Left colon (tissue), 2 donors: ENCODE measurements at places on chromosomes 5 and 9.
A peak's percentile ranks its signal among the peaks of the same experiment; 100 is the strongest.

DNA sequence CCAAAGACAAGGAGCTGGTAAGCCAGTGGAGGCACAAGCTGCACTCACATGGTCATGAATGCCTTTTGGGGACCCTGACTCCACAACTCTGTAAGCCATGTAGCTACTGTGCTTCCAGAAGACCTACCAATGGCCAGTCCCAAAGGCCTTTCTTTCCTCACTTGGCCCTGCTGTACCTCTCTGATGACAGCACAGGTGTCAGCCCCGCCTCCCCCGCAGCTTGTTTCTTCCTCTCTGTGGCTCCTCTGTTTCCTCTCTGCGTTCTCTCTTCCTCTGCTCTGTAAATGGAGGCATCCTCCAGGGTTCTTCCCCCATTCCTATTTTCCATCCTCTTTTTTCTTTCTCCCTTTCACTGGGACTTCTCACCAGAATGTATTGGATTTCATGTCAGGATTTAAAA is 26.7 kb downstream of the SH3TC2 start:
- no peak for DNase-seq

- DNase-seq = no peak
Measured at GRCh38 chr5:131430794-131431193, 166.9 kb downstream of the CDC42SE2 start.

DNA sequence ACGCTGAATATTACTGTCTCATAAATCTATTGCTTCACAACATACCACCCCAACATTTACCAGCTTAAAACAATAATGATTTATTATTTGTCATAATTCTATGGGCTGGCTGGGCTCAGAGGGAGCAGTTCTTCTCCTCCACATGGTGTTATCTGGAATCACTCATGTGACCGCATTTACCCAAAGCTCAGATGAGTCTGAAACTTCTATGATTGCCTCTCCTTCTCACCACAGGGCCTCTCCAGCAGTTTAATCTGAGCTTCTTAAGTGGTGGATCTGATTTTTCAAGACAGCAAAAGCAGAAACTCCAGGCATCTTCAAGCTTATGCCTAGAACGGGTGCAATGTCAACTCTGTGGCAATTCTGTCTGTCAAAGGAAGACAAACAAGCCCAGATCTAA is 210.3 kb upstream of the ADRA1B start:
- DNase-seq = no peak

- DNase-seq = no peak
Measured at GRCh38 chr5:4083591-4084337, 488.1 kb downstream of the IRX1 start.

DNA sequence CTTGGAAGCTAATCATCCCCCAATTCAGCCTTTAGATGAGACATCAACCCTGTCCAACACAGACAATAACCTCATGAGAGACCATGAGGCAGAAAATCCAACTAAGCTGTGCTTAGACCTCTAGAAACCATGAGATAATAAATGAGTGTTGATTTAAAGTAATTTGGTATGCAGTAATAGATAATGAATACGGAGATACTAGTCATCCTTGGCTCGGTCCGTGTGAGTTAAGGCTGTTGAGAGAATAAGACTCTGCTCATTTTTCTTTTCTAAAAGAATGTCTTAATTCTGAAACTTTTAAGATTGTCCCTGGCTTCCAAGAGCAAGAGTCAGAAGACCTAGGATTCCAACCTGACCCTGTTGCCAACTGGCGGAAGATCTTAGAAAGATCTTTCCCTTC is 6.1 kb downstream of the TNC start:
- DNase-seq = no peak

- DNase-seq = no peak
Measured at GRCh38 chr5:102743900-102744299, 11.2 kb upstream of the PAM start.

GRCh38 chr9:82489201-82489821 is 500.7 kb downstream of the SPATA31D1 start:
- no peak for DNase-seq

GRCh38 chr9:124489222-124489621 is 18.0 kb downstream of the NR5A1 start:
- no peak for DNase-seq

GRCh38 chr5:178642351-178642909 is 15.6 kb upstream of the CLK4 start:
- no peak for DNase-seq

DNA sequence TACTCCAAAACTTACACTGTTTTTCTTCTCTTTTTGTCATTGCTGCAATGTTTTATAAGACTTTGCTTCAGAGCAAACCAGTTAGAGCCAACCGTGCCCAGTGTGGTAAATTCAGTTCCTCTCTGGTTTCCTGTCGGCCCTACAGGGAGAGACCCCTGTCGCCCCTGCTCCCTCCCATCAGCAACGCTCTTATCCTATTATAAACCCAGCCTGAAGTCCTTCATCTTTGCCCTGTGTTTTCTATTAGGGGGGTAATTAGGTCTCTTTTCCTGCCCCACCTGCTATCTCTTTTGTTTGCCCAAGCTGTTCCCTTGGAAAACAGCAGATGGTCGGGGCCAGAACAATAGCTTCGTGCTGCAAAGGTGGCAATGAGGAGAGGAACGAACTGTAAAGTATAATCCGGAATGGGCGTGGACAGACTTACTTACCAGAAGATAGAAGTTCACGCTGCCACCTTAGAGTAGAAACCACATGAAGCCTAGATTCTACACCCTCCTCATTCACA is 21.4 kb upstream of the OTULINL start:
- peak; percentile 80 for DNase-seq

DNA sequence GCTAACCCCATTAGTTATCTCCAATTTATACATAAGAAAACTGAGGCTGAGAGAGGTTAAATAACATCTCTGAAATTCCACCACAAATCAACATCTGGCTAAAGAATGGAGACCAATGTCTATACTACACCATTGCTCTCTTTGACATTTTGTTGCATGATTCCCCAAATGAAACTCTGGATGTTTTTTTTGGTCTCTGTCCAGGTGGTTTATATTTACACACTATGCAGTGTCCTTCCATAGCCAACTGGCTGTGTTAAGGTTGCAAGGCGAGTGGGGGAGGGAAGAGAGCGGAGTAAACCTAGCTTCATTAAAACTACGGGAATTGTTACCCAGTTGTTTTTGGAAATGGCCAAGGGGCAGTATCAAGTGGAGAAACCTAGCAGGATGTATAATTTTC is 67.2 kb downstream of the KIF4B start:
- DNase-seq = no peak

GRCh38 chr5:172669386-172670004 is 28.4 kb downstream of the NEURL1B start:
- DNase-seq = no peak

DNA sequence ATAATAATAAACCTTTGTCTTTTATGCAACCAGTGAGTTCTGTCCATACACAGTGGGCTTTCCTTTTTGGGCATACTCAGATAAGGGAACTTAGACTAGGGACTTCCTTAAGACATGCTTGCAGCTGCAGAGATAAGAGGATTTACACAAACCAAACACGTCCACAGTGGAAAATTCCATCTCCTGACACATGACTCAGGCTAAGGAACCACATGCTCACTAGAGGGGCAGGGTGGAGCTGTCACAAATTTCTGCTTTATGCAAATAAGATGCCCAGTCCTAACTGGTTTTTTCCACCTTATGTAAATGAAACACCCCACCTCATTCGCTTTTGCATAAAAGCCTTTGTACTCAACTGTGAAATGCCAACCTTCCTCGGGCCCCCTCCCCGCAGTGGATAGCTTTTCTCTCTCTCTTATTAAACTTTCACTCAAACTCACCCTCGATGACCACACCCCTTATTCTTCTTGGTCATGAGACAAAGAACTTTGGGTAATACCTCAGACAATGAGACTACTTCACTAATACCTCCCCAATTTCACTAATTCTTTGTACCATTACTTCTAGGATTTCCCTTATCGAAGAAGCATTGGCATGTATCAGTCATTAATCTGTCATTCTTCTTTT is 170.3 kb upstream of the FTMT start:
- DNase-seq = no peak

DNA sequence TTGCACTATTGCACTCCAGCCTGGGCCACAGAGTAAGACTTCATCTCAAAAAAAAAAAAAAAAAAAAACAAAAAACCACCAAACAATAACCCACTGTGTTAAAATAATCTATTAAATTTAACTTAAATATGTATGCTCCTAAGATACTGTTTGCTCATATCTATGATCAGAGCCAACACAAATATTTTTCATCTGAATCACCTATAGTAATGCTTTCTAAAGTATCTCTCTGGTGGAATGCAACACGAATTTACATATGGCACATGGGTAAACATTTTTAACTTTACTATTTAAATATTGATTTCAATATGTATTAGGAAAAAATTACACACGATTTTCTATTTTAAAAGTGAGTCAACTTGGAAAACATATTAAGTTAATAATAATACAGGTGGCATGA is 196.4 kb downstream of the RFX3 start:
- DNase-seq = no peak

- no peak for DNase-seq
Measured at GRCh38 chr5:97182571-97183099, 412 bp downstream of the RIOK2 start.

DNA sequence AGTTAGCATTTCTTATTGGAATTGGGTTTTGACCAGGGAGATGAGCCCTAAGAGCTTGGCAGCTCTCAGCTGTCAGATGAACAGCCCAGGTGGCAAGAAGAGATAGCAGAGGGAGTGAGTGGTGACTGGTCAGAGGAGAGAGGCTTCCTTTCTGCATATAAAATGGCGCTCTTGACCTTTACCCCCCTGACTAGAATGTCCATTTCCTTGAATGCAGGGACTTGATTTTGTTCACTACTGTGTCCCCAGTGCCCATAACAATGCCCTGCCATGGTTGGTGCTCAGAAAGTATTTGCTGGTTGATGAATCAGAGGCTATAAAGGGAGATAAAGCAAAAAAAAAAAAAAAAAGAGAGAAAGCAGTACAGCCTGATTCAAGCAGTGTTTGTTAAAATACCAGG is 7.2 kb downstream of the CHMP5 start:
- peak; percentile 64 for DNase-seq

DNA sequence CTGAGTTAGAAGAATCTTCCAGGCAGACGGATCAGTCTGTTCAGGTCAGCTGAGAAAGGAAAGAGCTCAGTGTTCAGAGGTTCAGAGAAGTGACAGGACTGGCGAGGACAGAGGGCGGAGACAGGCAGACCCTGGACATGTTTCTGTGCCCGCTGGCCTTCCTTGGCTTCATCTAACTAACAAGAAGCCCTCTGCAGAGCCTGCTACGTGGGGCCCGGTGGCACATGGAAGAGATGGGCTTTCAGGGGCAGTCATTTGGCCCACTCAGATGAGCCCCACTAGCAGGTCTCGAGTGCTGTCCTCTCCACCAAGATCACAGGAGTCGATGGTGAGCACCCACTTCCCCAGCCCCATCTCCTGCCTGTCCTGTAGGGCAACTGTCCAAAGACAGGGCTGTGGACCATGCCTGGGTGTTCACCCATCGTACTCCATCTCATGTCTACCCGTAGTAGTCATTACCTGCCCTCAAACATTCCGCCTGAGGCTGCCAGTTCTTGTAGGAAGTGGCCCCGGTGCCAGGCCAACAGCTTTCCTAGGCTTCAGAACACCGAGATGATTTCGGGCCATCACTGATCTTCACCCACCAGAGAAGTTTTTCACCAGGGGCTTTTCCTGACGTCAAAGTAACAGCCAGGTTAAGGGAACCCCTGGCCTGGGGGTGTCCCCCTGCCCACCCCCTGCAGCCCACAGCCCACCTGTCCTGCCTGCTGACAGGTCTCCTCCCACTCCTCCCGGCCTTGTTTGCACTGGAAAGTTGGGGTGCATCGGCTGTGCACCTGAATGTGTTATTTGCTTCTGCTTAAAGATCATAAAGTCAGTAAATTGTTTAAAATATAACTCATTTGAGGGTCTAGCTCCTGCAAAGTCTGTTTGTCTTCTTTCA is 14.0 kb downstream of the IRX2 start:
- DNase-seq = no peak

- DNase-seq = no peak
Measured at GRCh38 chr9:79026316-79026715, 545.4 kb upstream of the TLE4 start.

DNA sequence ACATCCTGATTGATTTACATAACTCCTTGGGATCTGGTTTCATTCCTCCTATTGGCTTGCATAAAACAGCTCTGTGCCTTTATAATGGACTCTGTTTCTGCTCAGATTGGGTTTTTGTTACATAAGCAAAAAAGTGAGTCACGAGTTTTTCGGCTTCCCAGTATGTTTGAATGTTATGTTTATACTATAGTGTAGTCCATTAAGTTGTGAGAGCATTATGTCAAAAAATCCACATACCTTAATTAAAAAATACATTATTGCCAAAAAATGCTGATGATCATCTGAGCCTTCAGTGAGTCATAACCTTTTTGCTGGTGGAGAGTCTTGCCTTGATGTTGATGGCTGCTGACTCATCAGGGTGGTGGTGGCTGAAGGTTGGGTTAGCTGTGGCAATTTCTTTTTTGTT is 144.6 kb downstream of the CCDC171 start:
- DNase-seq = no peak

DNA sequence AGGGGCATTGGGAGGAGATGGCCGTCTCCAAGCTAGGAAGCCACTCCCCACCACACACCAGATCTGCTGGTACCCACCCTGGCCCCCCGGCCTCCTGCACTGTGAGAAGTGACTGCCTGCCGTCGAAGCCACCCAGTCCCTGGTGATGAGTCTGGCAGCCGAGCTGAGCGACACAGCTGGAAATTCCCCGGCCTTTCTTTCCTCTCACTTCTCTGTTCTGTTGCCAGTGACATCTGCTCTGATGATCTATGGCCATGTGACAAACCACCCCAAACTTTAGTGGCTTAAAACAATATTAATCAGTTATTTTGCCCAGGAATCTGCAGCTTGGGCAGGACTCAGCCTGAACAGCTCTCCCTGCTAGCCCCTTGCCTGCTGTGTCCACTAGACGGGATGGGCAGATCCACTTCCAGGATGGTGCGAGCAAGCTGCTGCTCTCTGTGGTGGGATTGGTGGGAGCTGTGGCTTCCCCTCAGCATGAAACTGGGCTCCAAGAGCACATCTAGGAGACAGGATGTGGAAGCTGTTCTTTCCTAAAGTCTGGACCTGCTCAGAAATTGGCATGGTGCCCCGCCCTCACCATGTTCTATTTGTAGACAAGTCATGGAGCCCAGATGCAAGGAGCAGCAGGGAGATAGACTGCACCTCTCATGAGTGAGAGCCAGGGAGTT is 211.2 kb downstream of the GADD45G start:
- peak; percentile 44 for DNase-seq

DNA sequence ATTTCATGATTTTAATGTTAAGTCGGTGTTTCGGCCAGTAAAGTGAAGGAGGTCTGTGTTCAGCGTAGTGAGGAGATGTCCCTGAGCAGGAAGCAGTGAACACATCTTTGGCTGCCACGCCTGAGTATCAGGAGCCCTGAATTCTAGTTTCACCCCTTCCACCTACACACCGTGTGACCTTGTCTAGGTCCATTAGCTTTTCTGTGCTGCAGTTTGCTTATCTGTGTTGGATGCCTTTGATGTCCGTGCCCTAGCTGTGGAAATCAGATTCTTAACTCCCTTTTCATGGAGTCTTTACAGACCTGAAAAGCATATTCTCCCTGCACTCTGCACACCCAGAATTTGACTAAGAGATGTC is 601 bp downstream of the FBXO38 start:
- no peak for DNase-seq
